ENCODE measurements at places on chromosomes 16 and 17. TPM values are rescaled to one million over a fixed set of nuclear protein-coding genes. Genes with fewer than 3 reads are reported as not detected.

DNA sequence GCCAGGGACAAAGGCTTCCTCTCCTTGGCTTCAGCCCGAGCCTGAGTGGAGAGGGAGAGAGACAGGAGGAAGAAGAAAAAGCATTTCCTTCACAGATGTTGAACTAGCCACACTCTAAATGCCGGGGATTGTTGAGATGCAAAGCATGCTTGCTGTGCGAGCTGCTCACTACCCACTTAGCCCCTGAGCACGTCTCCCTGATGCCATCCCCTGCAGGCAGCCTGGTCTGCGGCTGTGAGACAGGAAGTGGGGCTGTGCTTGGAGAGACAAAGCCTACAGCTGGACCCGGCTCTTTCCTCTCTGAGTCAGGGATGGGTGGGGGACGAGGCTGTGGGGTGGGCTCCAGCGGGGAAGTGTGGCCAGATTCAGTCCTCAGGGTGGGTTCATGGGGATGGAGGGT lies 13.7 kb downstream of the WNT9B start:
- DNase-seq, result peak; percentile 58

DNA sequence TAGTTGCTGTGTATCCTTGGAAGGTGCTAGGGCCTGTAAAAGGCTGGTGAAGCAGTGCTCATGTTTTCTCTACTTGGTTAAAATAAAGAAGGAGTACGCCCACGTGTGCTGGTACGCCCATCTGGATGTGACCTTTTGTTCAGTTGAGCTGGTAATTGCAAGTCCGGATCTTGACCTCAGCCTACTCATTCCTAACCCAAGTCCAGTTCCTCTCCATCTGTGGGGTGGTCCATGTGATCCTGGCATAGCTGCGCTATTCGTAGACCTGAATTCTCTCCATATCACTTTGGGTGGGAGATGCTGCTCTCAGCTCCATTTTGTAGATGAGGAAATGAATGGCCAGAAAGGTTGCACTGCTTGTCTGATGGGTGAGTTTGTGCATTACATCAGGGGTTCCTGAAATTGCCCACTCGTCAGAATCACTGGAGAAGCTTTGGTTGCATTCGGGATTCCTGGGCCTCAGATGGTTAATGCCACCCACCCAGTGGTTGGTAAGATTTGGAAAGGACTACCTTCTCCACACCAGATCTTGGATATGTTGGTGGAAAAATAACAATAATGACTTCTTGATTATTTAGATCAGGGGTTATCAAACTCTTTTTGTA lies 328.8 kb downstream of the CPPED1 start:
- no peak for DNase-seq

DNA sequence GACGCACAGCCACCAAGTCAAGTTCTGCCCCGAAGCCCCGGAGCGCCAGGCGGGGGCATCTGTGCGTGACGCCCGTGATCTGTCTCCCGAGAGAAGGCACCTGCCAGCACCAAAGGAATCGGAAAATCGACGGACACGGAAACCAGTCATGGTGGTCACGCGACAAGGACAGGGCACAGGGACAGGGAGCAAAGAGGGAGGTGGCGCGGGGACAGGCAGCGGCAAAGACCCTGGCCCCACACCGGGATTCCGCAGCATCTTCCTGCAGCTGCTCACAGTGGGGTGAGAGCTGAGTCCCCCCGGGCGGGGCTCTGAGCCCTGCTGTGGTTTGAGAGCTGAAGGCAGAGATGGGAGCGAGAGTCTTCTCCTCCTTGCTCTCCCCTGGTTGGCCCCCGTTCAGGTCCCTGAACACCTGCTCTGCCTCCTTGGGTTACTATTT lies 56.4 kb downstream of the ABR start:
- DNase-seq, result no peak

DNA sequence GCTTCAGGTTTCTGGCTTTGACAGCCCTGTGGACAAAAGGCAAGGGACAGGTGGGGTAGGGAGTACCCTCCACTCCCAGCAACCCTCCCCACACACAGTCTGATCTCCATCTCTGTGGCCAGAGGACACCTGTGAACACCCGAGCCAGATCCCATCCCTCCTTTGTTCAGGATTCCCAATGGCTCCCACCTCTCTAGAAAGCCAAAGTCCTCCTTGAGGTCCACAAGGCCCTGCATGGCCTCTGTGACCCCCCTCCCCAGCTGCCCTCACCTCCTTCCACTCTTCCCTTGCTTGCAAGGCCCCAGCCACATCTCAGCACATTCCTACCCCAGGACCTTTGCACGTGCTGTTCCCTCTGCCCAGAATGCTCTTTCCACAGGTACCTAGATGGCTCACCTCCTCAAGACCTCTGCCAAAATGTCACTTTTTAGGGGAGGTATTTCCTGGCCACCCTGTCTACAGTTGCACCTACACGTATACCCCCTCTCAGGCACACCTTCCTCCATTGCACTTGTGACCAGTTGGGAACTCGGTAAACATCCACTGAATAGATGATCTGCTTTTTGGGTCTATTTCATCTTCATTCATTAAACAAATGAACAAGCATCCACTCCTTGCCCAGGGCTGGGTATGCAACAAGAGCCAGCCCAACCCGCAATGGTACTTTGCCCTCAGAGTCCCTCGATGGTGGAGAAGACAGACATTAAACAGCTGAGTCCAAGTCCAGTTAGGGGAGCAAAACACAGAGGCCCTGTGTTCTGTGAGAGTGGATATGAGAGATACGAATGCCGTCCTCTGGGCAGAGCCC lies 107.0 kb downstream of the CRLF3 start:
- DNase-seq, result no peak

- DNase-seq, result no peak
Observed at GRCh38 chr17:49749730-49750129, 14.2 kb downstream of the FAM117A start.

DNA sequence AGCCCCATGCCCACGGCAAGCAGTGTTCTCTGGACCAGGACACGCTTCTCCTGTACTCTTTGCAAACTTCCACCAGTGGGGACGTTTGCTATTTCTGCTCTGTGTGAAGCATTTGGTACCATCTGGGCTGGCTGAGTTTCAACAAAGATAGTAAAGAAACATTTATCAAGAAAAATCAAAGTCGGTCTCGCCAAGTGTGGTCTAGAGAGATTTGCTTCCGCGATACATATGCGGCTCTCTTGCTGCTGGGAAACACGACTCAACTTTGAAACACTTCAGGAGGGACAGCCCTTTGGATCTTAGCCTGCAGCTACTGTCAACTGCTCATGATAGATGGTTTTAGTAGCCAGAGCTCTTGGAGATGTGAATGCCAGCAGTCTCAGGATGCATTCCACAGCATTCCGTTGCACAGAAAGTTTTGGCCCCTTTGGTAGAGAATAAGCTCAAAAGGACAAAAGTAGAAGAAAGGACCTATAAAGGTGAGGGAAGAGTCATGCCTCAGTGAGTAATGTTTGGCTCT lies 168.2 kb upstream of the CACNG3 start:
- no peak for DNase-seq

DNA sequence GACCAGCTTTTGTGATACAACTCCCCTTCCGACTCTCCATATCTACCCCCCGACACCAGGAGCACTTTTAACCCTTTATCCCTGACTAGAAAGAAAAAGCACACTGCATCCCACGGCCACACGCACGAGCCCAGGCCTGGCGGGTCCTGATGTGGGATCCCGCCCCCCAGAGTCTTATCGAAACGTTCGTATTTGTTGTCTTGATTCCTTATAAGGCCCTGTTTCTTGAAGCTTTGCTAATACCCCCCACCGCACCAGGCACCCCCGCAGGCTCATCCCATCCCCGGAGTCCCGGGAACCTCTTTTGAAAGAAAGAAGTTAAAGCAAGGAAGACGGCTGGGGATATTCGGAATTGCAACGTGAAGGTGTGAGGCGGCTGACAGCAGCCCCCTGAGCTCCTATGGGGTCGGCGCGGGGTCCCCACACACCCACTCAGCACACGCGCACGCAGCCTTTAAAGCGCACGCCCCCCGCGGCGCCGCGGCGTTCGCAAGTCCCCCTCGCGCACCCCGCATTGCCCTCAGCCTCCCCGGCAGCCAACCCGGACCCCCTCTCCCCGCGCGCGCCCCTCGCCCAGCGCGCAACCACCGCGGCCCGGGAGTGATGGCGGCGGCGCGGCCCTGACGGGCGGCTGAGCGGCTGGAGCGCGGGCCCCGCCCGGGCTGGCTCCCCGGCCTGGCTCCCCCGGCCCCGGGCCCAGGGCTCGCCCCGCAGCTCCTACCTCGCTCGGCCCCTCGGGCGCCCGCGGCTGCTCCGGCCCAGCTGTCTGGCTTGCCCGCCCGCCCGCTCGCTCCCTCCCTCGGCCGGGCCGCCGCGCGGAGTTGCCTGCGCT lies 448 bp downstream of the STAT5B start:
- peak; percentile 21 for DNase-seq

GRCh38 chr16:89507834-89508590 lies at the start of gene SPG7:
SPG7 (plus strand) TSS chr16:89508403; CDS start chr16:89508418, 15 bp downstream.
- peak; percentile 92 for DNase-seq

DNA sequence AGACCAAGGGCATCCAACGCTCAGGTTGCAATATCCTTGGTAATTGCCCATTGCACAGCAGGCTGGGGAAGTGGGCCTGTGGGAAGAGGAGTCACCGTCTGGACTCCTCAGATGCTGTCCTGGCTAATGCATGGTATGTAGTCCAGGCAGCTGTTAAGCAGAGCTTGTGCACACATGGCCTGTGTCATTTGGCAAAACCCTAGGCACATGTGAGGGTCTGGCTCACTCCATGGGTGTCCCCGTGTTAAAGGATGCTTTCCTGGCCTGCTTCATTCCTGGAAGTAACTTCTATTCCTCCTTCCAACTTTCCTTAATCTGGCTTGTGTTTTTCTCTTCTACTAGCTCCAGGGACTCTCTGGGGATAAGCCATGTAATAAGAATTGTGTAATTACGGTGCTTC lies 378.0 kb upstream of the CA10 start:
- DNase-seq, result no peak

DNA sequence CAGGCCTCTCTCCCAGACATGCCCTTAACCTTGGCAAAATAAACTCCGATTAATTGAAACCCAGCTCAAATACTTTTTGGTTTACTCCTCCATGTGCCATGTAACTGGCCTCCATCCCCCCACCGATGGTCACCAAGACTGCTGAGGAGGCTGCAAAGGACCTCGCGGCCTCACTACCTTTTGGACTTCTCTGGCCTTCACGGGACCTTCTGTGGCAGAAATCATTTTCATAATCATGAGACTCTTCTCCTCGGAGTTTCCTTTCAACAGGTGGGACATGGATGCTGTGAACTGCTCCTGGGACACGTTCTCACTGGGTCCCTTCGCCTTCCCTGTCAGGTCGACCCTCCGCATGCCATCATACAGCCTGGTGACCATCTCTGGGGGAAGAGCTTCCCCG lies 9.0 kb downstream of the MEAK7 start:
- no peak for DNase-seq

- DNase-seq, result no peak
Observed at GRCh38 chr17:82380860-82381702, 9.5 kb downstream of the UTS2R start.

- peak; percentile 12 for DNase-seq
Observed at GRCh38 chr16:4537376-4538343, 913 bp downstream of the CDIP1 start.

- DNase-seq, result peak; percentile 63
Observed at GRCh38 chr17:42980766-42981397, 517 bp downstream of the RUNDC1 start.

GRCh38 chr17:2008332-2009126 lies 16.6 kb downstream of the RTN4RL1 start:
- DNase-seq, result no peak

Gene TBC1D3D
- 0.29 TPM for total RNA-seq

Gene SPECC1
- total RNA-seq, result 38.8 TPM

Gene DPEP3
- total RNA-seq, result not detected

Gene DHX8
- total RNA-seq, result 23.0 TPM

Gene DCTPP1
- 27.3 TPM for total RNA-seq

Gene DNAAF1
- total RNA-seq, result not detected
